Ureter (tissue), 1 donor: ENCODE measurements at places on chromosomes 3 and 15. TPM values are rescaled to one million over a fixed set of nuclear protein-coding genes. Genes with fewer than 3 reads are reported as not detected.

DNA sequence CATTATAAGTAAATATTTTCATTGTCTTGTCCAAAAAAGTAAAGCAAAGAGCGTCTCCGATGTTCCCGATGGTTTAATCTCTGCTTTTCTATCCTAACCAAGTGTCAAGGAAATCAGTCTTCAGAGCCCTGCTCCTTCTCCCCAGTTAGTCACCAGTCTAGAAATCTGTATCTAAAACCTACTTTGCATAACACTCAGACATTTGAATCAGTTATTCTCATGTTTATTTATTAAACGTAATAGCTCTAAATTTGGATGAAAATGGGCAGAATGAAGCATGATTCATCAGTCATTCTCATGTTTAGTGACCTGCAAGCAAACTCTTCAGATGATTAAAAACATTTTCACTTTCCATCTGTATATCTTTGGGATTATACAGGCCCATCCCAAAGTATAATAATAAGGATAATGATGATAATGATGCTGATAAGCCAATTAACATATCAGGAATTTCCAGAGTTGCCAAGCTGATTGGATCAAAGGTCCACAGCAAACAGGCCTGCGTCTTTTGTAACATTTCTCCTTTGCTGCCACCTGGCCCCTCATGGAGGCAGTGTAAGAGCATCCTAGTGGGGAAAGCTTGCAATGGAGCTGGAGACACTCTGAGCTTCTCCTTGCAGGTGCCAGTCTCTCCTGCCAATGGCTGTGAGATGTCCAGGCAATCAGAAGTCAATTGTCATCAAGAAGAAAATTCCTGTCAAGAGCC lies 273.9 kb downstream of the IGSF11 start:
- no peak for DNase-seq

DNA sequence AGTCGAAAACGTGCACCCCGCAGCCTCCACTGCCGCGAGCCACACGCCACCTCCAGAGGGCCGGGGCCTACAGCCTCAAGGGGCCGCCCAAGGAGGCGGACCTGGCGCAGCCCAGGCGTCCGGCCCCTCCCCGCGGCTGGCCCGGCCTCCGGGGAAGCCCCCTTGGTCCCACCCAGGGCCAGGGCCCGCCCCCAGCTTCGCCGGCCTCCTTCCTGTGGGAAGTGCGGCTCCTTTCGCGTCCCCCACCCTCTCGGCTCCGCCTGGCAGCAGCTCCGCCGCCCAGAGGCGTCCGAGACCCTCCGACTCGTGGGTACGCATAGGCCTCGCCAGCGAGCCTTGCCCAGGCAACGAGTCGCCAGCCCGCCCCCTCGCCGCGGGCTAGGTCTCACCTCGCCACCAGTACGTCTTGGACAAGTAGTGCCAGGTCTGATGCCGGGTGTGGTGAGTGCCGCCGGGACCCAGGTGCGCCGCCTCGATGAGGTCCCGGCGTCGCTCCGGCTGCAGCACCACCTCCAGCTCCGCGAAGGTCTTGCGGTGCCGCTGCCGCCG lies 642 bp downstream of the ZBTB11 start:
- peak; percentile 96 for DNase-seq

DNA sequence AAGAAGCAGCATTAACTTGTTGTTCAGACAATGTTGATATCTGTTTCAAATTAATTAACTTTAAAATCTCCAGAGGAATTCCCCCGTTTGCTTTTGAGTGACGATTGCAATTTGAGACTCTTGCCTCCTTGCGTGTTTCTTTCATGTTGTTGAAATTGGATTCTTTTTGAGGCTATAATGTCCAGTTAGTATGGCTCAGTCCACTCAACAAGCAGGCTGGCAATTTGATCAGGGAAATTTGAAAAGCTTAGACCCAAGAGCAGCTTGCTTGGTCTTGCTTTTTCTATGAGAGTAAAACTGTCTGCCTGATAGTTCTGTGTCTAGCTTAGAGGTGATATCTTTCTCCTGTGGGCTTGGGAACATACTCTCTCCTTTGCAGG lies 2.0 kb downstream of the ARID3B start:
- DNase-seq: no peak

DNA sequence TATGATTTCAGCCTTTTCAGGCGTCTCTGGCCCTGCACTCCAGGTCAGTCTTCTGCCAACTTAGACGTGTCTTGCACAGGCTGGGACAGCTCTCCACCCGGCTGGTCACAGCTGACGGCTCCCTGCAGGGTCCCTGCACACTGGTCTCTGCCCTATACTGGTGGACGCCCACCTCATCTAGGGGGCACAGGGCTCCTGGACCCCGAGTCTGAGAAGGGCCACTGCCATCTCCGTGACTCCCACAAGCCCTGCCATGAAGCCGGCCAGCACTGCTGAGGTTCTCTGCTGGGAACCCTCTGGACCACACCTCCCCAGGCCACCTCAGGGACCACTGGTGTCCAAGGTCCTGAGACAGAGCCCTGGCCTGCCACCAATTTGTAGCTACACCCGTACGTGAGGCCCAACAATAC lies 40.5 kb downstream of the CYFIP1 start:
- no peak for DNase-seq

GRCh38 chr3:4963669-4964570 lies 15.3 kb upstream of the BHLHE40 start:
- no peak for DNase-seq

PRR23B gene
- total RNA-seq: not detected

DNA sequence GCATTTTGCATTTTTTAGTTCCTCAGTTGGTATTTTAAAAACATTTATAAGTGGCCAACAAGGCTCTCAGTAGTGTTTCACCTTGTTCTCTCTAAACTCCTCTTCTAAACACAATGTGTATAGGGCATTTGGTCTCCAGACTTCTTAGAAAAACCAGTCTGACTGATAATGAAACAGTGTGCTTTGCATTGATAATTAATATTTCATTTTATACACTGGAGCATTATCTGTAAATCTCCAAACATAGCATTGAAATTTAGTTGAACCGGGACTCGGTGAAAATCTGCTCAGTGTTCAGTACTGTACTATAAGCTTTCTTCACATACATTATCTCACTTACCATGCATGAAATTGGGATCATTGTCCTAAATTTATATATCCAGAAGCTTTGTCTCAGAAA lies 53.6 kb downstream of the SETD5 start:
- no peak for DNase-seq

DNA sequence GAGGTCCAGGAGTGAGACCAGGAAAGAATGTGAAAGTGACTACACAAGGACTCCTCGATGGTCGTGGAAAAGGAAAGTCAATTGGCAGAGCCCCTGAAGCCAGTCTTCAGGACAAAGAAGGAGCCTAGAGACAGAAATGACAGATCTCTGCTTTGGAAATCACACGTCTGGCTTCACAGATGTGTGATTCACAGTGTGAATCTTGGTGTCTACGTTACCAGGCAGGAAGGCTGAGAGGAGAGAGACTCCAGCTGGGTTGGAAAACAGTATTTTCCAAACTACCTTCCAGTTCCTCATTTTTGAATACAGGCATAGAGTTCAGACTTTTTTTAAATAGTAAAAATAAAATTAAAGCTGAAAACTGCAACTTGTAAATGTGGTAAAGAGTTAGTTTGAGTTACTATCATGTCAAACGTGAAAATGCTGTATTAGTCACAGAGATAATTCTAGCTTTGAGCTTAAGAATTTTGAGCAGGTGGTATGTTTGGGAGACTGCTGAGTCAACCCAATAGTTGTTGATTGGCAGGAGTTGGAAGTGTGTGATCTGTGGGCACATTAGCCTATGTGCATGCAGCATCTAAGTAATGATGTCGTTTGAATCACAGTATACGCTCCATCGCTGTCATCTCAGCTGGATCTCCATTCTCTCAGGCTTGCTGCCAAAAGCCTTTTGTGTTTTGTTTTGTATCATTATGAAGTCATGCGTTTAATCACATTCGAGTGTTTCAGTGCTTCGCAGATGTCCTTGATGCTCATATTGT lies 6.0 kb downstream of the CCR2 start:
- DNase-seq: no peak

- no peak for DNase-seq
Measured at GRCh38 chr3:8406479-8406878, 95.1 kb upstream of the LMCD1 start.

- no peak for DNase-seq
Measured at GRCh38 chr15:50219820-50220219, 37.8 kb downstream of the SLC27A2 start.

GRCh38 chr3:4898454-4899313 lies 80.6 kb upstream of the BHLHE40 start:
- DNase-seq: no peak

DNA sequence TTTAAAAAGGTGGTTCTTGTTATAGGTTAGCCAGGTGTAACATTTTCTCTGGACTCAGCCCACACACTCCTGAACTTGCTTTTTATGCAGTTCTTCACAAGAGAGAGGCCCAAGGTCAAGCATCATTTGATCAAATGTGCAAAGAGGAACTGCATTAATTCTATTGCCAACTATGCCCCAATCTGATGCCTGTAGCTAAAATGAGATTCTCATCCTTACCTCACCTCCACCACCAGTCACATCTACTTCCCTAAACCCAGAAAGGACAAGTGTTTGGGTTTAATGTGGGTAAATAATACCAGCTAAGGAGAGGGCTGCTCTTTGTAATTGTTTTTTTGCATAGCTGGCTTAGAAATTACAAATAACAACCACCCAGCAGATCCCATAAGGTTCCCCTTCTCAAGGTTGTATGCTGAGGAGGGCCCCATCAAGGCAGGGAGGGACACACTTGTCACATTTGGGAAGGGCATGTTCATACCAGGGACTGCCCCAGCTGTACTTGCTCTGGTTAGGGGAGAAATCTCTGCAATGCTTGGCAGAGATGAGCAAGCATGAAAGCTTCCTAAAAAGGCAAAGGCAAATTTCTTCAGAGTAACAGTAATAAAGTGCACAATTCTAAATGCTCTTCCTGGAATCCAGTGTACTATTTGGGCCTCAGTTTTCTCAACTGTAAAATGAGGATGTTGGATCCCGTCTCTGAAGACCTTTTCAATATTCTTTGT lies 76.2 kb downstream of the TGFBR2 start:
- DNase-seq: no peak

GRCh38 chr3:50612234-50612882 lies 784 bp upstream of the CISH start:
- no peak for DNase-seq

- no peak for DNase-seq
Measured at GRCh38 chr15:81280696-81281455, 43.1 kb downstream of the STARD5 start.

C3orf85 gene
- total RNA-seq: not detected

- no peak for DNase-seq
Measured at GRCh38 chr15:62094388-62094787, 27.6 kb downstream of the C2CD4A start.

TRMT10C gene
- 28.8 TPM for total RNA-seq

GRCh38 chr3:132961991-132962390 lies 76.2 kb upstream of the TMEM108 start:
- DNase-seq: no peak

- no peak for DNase-seq
Measured at GRCh38 chr15:65082303-65082953, 5.9 kb downstream of the KBTBD13 start.

DNA sequence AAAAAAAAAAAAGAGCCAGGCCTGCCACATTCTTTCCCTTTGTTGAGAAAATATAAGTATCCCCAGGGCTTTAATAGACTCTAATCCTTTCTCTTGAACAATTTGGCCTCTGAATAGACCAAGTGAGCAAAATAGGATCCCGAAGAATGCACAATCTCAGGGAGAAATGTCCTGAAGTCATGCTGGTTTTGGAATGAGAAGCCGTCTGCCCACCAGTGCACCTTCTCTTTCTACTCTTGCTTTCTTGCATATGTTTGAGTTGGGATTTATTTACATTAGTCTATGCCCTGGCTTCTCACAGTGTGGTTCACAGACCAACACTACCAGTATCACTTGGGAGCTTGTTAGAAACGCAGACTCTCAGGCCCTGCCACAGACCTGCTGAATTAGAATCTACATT lies 153.0 kb downstream of the ZNF621 start:
- no peak for DNase-seq

- no peak for DNase-seq
Measured at GRCh38 chr3:140809316-140809715, 131.5 kb downstream of the TRIM42 start.

FRMD5 gene
- total RNA-seq: 0.60 TPM

GRCh38 chr15:76139368-76140073 lies 79.7 kb downstream of the TMEM266 start:
- DNase-seq: peak; percentile 75

DNA sequence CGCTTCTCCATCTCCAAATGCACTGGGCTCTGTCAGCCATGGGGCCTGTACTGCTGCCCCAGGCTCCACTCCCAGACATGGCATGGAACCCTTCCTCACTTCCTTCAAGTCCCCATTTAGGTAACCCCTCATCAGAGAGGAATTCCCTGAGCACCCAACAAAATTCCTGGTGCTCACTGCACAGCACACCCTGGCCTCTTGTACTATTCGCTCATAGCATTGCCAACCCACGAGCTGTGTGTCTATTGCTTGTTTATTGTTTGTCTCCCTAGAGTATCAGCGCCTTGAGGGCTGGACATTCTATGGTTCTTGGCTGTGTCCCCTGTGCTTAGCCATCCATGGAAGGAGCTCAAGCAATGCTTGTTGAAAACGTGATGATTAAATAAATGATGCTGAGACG lies 46.1 kb upstream of the SLCO2A1 start:
- peak; percentile 2 for DNase-seq

UROC1 gene
- total RNA-seq: not detected

GRCh38 chr15:29018120-29018805 lies 132.5 kb downstream of the APBA2 start:
- DNase-seq: no peak

GRCh38 chr15:27482287-27482686 lies 511.3 kb downstream of the GABRG3 start:
- DNase-seq: no peak

DNA sequence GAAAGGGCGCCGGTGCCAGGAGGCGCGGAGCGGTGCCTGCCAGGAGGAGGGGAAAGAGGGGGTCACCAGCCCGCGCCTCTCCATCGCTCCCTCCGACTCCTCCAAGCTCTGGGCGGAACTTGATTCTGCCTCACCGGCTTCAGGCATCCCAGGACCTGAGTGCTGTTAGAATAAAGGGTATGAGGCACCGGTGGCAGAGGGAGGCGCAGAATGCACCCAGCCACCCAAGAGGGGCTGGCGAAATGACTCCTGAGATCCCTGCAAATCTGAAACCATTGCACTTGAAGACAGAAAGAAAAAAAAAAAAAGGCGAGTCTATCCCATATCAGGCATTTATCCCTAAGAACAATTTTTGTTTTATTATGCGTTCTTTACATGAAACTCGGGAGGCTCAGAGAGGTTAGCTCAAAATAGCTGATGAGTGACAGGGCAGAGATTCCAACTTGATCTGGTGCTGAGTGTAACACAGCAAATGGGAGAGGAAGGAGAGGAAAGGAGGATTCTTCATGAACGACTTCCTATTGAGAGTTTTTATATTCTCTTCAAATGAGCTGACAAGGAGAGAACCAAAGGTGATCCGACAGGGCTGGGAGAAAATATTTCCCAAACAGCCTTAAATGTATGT lies 157.0 kb upstream of the FRMD4B start:
- DNase-seq: no peak

- no peak for DNase-seq
Measured at GRCh38 chr15:20352241-20353200, 189.1 kb downstream of the GOLGA6L6 start.

DNA sequence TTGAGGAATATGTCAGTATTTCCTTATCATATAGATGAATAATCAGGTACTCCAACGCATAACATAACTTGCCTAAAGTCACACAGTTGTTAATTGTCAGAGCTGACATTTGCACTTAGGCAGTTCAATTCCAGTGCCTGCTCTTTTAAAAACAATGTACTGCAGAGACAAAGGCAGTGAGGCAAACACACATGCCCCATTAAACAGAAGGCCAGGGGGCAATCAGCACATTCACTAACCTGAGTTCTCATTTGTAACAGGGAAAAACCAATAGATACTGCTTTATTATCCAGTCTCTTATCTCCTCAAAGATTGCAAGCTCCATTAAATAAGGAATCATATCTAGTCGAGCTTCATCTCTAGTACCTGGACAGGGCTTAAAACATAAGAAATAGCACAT lies 1017.4 kb downstream of the SQOR start:
- no peak for DNase-seq
